GM23338 (cell line): ENCODE measurements at places on chromosomes 12 and 14.

GRCh38 chr14:64053694-64054669 is 201.2 kb downstream of the SYNE2 start:
- no peak for DNase-seq

DNA sequence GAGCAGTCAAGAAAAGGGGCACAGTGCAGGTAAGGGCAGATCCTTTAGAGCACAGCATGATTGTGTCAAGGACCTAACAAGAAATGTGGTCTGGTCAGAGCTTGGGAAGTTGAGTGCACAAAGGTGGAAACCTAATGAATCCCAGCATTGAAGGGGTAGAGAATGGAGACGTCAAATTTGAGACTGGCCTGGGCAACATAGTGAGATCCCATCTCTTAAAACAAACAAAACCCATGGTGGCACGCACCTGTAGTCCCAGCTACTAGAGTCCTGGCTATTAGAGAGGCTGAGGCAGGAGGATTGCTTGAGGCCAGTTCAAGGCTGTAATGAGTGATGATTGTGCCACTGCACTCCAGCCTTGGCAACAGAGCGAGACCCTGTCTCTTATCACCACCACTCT is 37.0 kb upstream of the CCDC88C start:
- no peak for DNase-seq

GRCh38 chr12:11895421-11896078 is 175.2 kb upstream of the BCL2L14 start:
- DNase-seq = no peak

- peak; percentile 27 for DNase-seq
Observed at GRCh38 chr12:27859648-27860047, 79.6 kb upstream of the MANSC4 start.

- DNase-seq = peak; percentile 86
Observed at GRCh38 chr12:49776413-49776812, 35.1 kb downstream of the TMBIM6 start.
